ENCODE measurements at places on chromosomes 1 and 21.

DNA sequence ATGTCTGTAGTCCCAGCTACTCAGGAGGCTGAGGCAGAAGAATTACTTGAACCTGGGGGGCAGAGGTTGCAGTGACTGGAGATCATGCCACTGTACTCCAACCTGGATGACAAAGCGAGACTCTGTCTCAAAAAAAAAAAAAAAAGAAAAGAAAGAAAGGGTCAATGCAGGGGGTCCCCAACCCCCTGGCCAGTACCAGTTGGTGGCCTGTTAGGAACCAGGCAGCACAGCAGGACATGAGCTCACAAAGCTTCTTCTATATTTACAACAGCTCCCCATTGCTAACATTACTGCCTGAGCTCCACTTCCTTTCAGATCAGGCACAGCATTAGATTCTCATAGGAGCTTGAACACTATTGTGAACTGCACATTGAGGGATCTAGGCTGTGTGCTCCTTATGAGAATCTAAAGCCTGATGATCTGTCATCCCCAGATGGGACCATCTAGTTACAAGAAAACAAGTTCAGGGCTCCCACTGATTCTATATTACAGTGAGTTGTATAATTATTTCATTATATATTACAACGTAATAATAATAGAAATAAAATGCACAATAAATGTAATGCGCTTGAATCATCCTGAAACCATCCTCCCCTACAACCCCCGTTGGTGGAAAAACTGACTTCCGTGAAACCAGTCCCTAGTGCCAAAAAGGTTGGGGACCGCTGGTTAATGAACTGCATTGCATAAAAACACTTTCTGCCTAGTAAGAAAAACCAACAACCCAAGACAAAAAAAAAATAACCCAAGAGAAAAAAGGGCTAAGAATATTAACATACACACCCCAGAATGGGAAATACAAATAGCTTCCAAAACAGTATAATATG lies 2.8 kb downstream of the ZBTB8OS start:
- no peak for DNase-seq

GRCh38 chr1:186218654-186219352 lies 156.2 kb downstream of the TPR start:
- DNase-seq = no peak

GRCh38 chr1:172670791-172671190 lies 11.9 kb downstream of the FASLG start:
- no peak for DNase-seq

GRCh38 chr1:188763541-188763940 lies 1714.1 kb downstream of the BRINP3 start:
- DNase-seq = no peak

DNA sequence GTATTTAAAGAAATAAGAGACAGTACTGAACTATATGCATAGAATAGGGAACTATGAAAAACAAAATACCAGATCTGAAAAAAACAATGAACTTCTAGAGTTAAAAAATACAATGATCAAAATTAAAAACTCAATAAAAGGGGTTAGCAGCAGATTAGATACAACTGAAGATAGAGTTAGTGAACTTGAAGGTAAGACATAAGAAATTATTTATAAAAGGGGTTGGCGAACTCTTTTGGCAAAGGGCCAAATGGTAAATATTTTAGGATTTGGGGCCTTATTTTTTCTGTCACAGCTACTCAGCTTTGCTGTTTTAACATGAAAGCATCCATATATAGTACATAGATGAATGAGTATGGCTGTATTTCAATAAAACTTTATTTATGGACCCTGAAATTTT lies 111.4 kb downstream of the ST3GAL3 start:
- no peak for DNase-seq

- DNase-seq = no peak
Measured at GRCh38 chr1:161367684-161368400, at the start of gene CFAP126. TSS of gene CFAP126 (minus strand) at chr1:161367876. CDS start at chr1:161367868, 8 bp downstream.

GRCh38 chr21:15539376-15539775 lies 190.4 kb upstream of the USP25 start:
- DNase-seq = no peak

GRCh38 chr21:14545906-14546480 lies at the start of gene SAMSN1:
TSS of gene SAMSN1 (minus strand) at chr21:14546315. CDS start at chr21:14546261, 54 bp downstream.
- peak; percentile 22 for DNase-seq

DNA sequence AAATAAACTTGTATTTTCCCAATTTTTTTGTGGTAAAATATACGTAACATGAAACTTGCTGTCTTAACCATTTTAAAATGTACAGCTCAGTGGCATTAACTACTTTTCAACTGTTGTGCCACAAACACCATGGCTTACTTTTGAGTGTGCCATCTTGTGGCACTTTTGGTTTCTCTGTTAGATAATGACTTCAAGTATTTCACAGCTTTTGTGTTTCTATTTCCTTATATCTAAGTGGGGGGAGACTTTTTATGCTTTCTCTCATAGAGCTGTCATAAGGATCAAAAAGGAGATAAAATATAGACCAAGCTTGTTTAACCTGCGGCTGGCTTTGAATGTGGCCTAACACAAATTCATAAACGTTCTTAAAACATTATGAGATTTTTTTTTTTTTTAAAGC lies 44.3 kb downstream of the CDC14A start:
- DNase-seq = no peak

DNA sequence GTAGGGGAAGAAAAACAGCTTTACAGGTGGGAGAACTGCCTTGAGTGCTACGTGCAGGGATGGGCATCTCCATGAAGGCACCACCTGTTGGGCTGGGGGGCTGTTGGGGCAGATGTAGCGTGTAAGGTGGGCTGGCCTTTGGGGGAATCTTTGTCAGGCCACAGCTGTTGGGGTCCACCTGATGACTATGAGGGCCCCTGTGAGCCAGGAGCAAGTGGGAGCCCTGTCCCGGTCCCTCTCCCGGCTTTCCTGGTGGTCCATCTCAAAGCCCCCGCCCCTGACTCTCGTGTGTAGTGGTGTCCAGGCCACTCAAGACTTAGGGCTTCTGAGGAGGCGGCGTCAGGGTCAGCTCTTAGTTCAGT lies 13.5 kb downstream of the SLC37A1 start:
- no peak for DNase-seq

DNA sequence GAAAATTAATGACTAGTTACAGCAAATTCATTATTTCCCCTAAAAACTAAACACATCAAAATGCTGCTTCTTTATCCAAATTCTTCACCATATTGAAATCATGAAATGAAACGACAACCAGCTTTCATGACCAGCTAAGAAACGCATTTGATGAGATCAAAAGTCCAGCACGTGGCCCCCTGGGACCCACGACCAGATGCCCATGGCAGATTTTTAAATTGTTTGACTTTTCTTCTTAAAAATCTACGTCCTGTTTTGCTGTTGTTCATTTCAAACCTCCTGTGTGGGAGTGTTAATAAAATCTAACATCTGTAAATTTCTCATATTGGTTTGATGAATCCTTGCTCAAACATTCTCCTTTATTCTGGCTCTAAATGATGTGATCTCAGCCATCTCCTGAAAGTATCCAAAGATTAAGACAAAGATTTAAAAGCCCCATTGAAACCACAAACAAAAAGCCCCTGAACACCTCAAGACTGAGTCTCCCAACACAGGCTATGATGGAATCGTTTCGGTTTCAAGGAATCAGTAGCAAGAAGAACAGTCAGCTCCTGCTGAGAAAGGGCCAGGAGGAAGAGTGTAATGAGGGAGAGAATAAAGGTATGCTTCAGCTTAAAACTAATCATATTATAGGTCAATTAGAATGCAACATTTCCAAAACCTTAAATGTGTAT lies 523.6 kb downstream of the SMYD3 start:
- DNase-seq = no peak

DNA sequence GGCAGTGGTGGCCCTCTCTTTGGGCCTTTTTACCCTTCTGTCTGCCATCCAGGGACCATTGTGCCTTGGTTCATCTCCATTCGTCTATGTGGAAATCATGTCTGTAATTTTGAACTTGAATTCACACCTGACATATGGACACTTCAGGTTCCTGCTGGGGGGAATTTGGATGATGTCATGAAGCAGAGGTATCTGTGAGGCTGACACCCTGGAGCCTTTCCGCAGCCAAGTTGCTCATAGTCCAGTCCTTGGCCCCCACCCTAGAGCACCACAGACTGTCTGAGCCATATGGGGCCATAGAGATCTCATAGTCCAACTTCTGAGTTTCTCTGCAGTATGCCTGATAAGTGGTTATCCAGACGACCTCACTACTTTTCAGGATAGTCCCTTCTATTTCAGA lies 147.7 kb upstream of the CACNA1E start:
- DNase-seq = no peak

DNA sequence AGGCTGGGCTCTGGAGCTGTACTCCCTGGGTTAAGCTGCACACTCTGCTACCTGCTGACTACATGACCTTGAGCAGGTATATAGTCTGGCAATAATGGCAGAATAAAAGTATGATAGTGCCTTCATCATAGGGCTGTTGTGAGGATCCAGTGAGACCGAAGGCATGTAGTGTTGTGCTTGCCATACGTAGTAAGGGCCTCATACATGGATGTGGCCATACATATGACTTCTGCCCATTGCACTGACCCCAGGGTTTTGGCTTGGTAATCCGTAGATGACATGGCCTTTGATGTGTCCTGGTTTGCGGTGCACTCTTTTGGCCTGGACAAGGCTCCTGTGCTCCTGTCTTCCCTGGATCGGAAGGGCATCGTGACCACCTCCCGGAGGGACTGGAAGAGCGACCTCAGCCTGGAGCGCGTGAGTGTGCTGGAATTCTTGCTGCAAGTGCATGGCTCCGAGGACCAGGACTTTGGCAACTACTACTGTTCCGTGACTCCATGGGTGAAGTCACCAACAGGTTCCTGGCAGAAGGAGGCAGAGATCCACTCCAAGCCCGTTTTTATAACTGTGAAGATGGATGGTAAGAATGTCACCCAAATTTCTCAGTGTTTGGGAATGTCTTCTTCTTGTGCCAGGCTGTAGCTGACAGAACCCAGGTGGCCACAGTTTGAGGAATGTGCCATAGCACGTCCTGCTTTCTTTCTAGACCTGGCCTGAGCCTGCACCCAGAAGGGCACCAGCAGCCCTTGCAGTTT lies 17.0 kb upstream of the CD101 start:
- DNase-seq = no peak

DNA sequence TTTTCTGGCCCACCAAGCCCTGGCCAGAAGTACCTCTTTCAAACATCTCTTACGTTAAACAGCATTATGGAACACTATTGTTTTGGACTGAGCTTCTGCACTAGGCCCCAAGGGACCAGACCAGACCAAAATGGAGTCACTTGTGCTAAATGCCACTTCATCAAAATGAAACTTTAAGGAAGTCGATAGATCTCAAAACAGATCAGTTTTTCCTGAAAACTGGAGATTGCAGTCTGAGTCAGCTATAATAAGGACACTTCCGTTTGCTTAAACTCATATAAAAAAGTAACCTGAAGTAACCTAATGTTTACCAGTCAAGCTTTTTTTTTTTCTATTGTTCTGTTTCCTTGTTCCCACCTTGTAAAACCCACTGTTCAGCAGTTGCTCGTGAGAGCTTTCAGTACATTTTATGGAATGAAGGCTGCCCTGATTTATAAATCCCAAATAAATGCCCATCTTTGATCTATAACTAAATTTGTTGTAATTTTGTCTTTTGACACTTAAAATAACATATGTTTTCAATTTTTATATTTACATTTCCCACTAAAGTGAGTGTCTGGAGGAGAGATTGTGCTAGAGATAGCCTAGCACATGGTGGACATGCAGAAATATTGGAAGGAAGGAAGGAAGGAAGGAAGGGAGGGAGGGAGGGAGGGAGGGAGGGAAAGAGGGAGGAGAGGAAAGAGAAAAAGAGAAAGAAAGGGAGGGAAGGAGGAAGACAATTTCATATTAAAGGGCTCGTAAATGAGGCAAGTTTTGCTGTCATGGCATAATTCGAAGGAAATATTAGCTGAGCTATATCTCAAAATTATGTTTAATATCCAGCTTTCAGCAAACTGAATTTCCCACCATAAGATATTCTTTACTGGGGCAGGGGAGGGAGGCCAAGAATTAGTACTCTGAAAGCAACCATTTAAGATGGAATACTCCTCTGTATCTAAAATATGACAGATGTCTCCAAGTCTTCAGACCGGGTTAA lies 77.0 kb upstream of the CXADR start:
- DNase-seq = no peak

DNA sequence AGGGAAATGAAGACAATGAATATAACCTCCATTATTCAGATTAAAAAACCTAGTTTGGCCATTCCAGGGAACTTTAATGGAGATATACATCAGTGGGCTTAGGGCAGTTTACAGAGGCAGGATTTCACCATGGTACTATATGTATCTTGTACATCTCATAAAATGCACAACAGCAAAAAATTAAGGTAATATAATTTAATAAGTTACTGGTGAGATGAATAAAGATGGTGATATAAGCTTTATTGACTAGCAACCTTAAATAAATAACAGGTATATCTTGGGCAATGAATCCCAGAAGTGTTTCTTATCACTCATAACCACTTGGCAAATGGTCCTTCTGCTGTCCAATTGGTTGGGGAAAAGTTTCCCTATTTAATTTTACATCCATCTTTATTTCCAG lies 29.0 kb downstream of the XCL1 start:
- DNase-seq = no peak

DNA sequence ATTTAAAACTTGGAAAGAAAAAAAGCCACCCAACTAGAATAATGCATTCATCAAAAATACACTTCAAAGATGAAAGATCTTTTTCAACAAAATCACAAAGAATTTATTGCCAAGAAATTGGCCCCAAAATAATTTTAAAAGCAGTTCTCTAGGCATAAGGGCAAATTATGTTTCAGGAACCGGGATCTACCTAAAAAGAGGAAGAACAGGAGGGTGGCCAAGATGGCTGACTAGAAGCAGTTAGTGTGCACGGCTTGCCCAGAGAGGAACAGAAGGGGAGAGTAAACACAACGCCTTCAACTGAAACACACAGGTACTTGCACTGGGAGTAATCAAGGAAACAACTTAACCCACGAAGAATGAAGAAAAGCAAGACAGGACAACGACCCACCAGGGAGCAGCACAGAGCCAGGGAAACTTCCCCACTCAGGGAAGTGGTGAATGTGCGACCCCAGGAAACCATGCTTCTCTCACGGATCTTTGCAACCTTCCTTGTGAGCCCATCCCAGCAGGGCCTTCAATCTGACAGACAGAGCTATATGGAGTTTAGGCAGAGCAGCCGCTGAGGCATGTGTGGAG lies 46.1 kb downstream of the ACKR1 start:
- DNase-seq = no peak

DNA sequence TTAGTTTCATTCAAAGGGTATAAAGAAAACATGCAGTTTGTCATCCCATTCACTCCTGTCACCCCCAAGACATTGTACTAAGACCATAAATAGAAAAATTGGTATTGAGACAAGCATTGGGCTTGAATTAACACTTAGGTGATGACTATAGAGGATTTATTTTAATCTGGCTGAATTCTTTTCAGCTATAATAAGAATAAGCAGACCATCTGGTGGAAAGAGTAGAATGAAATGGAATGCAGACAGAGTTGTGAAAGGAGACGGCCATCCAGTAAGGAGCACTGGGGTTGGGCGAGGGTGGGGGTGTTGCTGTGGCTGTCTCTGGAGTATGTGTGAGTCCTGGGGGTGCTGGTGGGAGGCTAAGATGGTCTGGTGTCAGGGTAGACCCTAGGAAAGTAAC lies 125.0 kb upstream of the IVNS1ABP start:
- no peak for DNase-seq

DNA sequence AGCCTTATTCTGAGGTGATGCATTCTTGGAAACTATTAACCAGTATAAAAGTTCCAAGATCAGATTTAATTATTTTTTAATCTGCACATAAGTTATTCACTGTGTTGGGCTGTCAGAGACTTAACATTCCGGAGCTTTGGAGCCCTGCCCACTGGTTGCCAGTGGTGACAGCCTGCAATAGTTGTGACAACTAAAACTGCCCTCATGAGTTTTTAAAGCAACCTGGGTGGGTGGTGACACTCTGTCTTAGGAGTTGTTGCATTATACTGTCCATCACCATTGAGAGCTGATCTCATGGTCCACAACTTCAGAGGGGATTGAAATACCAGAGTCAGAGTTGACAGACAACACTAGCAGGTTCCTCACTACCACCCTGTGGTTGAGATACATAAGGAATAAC lies 653.9 kb upstream of the USP24 start:
- DNase-seq = no peak

All from stimulated activated CD8-positive, alpha-beta memory T cell treated with anti-CD3 and anti-CD28 coated beads, Interleukin-7, amount 100 ng/mL, for 1 hour (primary cell).